ENCODE measurements at places on chromosomes 5 and 9. TPM values are rescaled to one million over a fixed set of nuclear protein-coding genes. Genes with fewer than 3 reads are reported as not detected.

The NR2F1-AS1 gene
- 53.1 TPM for total RNA-seq

The SMIM15 gene
- 54.7 TPM for total RNA-seq

The TARS1 gene
- 214 TPM for total RNA-seq

The TAF1L gene
- not detected for total RNA-seq

GRCh38 chr9:70257991-70258691, 637 bp upstream of the SMC5 start:
- DNase-seq = peak; percentile 10

- DNase-seq = no peak
Observed at GRCh38 chr9:96075111-96075510, 199.6 kb downstream of the ERCC6L2 start.

GRCh38 chr9:117858561-117858960, 154.4 kb downstream of the TLR4 start:
- no peak for DNase-seq

- no peak for DNase-seq
Observed at GRCh38 chr5:72067682-72068470, 39.4 kb upstream of the MAP1B start.

Measured in neural crest cell (in vitro differentiated cells).